ENCODE measurements at places on chromosomes 5 and 9.

GRCh38 chr5:174844971-174845370, 120.6 kb downstream of the MSX2 start:
- DNase-seq, result no peak

GRCh38 chr9:123364241-123364824, 8.3 kb downstream of the CRB2 start:
- DNase-seq, result no peak

DNA sequence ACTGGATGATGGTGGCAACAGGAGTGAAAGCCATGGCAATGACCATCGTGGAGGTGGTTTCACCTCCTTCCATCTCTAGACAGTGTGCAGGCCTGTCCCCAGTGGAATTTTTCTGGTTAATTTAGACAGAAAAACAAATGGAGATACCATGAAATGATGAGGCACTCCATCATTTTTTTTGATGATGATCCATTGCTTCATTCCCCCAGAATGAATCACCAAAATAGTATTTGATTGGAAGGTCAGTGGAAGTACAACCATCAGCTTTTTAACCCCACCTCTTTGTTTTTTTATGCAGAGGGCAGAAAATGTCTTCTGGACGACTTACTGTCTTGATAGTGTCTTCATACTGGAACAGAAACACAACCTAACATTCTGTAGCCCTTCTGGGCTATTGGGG, 42.6 kb upstream of the ADRA1B start:
- no peak for DNase-seq

DNA sequence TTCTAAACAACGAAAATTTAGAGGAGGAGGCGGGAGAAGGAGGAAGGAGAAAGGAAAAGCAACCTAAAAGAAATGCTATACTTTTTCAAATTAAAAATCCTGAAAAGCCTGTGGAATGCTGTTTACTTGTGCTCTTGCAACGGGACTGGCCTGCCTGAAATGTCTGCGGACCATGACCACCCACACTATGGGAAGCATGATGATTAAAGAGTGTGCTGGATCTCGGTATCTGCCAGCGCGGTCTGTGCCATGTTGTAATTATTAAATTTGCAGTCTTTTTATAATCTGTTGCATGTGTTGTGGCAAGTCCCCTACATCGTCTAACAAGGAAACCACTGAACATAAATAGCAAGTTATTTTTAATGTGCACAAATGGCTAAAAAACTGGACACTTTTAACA, 111.4 kb downstream of the FANCC start:
- DNase-seq, result no peak

DNA sequence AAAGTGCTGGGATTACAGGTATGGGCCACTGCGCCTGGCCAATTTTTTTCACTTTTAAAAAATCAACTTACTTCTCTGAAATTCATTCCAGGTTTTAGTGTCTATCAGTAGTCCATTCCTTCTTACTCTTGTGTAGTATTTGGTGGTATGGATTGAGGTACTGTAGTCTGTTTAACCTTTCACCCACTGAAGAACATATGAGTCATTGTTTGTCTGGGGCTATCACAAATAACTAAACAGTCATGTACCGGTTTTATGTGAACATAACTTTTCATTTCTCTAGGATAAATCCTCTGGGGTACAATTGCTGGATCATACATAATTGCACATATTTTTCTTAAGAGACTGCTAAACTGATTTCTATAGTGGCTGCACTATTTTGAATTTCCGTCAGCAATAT, 1188.0 kb upstream of the CDH9 start:
- DNase-seq, result no peak

DNA sequence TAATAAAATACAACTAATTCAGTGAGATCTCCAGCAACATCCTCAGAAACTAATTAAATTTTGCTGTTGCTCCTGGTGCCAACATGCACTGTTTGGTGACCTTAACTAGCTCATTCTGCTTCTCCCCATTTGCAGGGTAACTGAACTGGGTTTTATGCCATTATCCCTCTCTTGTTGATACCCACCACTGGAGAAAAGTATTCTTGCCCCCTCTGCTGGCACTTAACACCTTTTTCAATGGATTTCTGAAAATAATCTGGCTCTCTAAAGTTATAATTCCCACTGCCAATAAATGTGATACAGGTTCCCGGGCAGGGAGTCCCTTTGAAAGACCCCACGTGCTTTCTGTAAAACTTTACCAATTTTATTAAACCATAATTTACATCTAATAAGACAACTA, 394.3 kb downstream of the OSTF1 start:
- no peak for DNase-seq

DNA sequence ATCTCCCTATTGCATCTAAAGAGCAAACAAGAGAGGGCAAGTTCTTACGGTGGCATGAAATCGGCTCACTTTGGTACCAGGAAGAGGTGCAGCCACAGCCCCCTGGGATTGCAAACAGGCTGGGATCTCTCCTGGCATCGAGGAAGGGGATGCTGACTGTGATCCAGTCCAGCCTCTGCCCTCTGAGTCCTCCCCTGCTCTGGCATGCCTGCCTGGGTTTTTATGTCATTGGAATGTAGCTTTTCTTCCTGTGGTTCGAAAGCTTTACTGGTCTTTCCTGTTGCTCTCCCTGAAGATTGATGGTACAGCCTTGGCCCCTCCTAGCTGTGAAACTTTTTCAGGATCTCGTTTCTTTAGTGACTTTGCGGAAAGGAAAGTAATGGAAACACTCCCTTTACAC, 6.6 kb downstream of the SLC46A2 start:
- no peak for DNase-seq

DNA sequence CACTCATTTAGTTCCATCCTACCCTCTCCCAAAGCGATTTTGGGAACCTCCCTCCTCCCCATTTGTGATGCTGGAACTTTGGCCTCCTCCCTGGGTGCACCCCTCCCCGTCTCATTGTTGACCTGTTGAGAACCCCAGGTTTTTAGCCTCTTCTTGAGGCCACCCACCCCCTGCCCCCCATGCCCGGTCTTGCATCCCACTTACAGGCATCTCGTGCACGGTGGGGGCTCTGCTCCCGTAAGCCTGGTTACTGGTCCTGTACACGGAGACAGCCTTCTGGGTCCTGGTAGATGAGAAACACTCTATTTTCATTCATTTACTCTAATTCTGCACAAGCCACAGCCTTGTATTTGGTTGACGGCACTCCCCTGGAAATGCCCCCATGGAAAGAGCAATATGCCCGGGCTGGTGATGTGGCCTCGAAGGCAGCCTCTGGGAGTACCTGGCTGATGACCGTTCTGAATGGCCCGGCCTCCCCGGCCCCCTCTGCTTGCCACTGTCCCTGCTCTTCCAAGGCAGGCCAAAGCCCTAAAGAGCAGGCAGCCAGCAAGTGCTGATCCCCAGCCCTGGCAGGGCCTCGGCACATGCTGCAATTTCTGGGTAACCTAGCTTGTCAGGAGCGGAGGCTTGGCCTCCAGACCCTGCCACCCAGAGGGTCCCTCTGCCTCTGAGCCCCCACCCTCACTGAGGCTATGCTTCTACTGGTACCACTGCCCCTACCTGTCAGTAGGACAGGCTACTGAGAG, 1.9 kb upstream of the MRPS2 start:
- DNase-seq, result no peak

- no peak for DNase-seq
These were observed 3.8 kb upstream of the PRKAA1 start for GRCh38 chr5:40801771-40802562.

- DNase-seq, result no peak
These were observed 13.2 kb upstream of the AUH start for GRCh38 chr9:91374939-91375338.

DNA sequence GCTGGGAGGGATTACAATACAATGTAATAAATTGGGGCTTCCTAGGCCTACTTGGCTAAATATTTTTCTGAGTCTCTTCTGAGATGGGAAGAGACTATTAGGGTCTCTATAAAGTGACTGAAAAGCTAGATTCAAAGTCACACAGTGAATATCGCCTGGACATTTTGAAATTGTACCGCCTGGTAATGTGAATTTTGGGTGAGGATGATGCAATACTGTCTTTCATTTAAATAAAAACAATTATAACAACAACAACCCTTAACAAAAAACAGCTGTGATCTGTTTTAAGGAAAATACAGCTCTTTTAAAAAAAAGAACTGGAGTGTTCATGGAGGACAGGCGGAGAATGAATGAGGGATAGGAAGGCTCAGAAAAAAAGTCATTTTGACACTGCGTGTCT, 615.0 kb downstream of the RAB3C start:
- no peak for DNase-seq

DNA sequence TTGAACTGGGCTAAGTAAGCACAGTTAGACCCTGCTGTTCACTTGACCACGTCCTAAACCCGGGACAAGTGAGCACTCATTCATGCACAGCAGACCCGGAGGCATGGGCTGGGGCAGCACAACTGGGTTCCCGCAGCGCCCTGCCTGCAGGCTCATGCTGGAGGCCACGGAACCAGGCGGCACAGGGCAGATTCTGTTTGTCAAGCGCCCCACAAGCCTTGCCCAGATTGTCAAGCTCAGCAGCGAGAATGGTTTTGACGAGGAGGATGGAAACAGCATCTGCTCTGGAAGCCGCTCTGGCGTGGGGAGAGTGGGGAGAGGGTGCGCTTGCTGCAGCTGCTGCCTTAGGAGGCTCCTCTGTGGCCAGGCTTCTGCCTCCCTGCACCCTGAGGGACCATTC, 32.7 kb downstream of the PRRT1B start:
- no peak for DNase-seq

GRCh38 chr9:114745108-114745848, 60.6 kb downstream of the TNFSF15 start:
- DNase-seq, result no peak

DNA sequence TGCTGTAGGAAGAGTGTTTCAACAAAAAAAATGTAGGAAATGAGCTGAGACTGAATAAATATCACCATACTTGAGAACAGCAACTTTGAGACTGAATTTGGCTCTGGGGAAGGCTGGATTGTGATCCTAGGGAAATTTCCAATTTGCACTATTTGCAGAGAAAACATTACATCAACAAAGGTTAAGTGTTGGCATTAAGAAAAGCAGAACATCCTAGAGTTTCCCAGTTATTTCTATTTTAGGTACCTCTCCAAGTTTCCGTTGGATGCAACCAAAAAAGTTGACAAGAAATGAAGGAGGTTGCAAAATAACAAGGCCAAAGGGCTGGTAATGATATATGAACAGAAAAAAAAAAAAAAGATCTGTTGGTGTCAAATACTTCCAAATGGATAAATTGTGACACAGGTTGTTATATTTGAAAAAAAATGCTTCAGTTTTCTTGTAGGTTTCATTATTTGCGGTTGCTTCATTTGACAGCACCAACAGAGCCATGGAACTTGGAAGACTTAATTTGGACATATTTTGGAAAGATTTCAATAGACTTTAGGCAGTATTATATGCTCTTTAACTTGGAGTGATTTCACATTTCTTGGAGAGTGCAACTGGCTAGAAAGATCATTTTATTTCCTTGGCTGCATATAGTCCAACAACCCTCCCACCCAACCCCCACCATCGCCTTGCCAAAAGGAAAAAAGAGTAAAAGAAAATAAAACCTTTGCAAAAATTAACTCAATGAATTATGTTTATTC, 230.8 kb downstream of the ZNF608 start:
- no peak for DNase-seq

GRCh38 chr9:103942651-103943050, 151.5 kb upstream of the SMC2 start:
- DNase-seq, result no peak

DNA sequence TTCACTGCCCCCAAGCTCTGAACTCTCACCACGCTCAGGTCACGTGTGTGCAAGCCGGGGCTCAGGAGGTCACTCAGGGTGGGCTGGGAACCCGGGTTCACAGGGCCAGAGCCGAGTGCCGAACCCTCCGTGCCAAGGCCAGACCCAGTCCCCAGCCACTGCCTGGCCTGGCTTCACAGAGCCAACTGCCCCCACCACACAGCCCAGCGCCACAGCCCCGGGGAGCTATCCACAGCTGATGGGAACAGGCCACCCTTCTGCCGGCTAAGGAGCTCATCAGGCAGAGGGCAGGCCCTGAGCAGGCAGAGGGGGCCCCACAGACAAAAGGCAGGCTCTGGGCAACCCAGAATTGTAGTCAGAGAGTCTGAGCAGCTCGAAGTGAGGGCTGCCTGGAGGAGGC, 117.0 kb downstream of the VAV2 start:
- no peak for DNase-seq

DNA sequence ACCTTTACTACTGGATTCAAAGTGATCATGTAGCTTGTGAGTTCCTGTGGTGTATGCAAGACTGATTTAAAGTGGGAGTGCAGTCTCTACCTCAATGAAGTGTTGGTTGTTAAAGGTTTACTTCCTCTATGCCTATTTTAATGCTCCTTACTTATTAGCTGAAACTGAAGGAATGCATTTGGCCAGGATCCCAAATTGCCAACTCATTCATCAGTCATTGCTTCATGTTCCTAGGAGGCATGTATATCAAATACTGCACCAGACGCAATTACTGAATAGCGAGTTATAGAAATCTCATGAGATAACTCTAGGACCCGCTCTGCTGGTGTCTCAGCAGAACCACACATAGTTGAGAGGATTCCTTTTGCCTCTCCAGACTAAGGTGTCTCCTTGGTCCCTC, 143.0 kb upstream of the RPS23 start:
- DNase-seq, result no peak

GRCh38 chr9:85727500-85727899, 14.3 kb downstream of the AGTPBP1 start:
- DNase-seq, result no peak

- DNase-seq, result no peak
These were observed 10.7 kb upstream of the SLC2A8 start for GRCh38 chr9:127386249-127386648.

GRCh38 chr5:132406144-132406783, 36.8 kb downstream of the SLC22A5 start:
- no peak for DNase-seq

GRCh38 chr9:113570749-113571711, 107.5 kb downstream of the RGS3 start:
- no peak for DNase-seq

GRCh38 chr5:129496421-129496820, 36.3 kb downstream of the ADAMTS19 start:
- DNase-seq, result no peak

DNA sequence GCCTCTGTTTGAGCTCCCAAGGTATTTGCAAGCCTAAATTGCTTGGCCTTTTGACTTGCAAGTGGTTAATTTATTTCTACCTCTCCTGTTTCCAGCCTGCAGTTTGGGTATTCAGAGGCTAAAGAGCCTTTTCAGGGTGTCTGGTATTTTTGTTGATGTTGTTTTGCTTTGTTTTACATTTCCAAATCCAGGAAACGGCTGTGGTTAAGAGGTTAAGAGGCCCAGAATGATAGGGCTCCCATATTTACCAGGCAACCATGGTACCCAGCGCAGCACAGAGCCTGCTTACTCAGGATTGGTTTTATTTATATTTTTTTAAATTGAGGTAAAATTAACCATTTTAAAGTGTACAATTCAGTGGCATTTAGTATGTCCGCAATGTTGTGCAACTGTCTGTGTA, 92.1 kb downstream of the PDZD2 start:
- DNase-seq, result no peak

DNA sequence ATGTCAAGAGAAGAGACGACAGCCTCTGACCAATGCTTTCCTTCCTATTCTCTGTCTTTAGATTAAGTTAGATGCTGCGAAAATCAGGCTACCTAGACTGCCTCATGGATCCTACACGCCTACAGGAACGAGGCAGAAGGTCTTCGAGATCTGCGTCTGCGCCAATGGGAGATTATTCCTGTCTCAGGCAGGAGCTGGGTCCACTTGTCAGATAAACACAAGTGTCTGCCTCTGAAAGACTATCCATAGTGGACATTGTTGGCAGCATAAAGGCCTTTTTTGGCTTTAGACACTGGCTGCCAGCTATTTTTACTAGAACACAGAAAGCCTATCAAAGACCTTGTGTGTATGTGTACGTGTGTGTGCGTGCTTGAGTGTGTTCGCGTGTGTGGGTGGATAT, 90.9 kb upstream of the PPP1R2B start:
- DNase-seq, result no peak

Measured in T-helper 9 cell (primary cell).